Islet precursor cell (in vitro differentiated cells): ENCODE measurements at places on chromosomes 16 and 17.

DNA sequence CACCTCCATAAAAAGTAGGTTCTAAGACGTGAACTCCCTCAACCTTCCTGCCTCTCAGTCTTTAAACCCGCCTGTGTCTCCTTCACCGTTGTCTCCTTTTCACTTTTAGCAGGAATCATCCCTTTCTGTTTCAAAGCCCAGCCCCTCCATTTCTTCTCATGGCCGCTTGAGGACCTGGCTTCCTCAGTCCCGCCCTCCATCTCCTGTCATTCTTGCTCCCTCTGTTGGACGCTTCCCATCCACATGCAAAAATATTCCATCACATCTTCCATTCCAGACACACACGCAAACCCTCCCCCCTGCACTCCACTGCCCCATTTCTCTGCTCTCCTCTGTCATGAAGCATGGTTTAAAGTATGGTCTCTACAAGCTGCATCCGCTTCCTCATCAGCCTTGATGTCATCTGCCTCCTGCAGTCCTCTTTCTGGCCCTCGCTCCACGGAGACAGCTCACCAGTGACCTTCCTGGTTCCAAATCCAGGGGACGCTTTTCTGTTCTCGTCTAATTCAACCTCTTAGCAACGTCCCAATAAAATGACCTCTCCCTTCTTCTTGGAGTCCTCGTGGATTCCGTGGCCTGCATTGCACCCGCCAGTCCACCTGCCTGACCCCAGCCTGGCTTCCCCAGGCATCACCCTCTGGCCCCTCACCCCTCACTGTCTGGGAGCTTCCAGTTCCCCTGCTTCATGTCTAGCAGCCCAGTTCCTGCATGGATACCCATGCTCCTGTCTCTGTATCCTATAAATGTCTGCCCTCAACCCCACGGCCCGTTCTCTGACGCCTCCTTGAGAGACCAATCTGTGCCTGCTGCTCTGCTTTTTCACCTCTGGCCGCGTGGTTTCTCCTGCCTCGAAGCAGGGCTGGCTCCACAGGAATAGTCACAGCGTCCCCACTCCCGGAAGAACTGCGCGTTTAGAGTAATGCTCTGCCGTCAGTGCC is 26.2 kb downstream of the ANKRD40 start:
- DNase-seq = peak; percentile 84

GRCh38 chr16:50246299-50247122 is 19.8 kb upstream of the ADCY7 start:
- DNase-seq = peak; percentile 74

DNA sequence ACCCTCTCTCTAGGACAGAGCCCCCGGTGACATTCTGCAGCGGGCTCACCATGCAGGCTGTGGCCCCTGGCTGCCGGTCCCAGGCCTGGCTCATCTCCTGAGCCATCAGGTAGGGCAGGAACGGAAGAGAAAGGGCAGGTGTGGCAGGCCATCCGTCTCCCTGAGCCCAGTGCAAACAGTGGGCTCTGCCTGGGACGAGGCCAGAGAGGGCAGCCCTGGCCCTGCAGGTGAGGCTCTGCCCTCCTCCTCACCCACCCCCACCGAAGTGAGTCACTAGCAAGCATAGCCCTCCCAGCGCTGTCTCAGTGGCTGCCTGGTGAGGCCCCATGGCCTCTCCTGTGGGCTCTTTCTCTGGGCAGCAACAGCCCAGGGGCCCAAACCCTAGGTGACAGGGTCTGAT is 14.5 kb downstream of the OTOP3 start:
- no peak for DNase-seq

GRCh38 chr17:28118362-28118761 is 75.9 kb downstream of the NLK start:
- no peak for DNase-seq

- DNase-seq = no peak
These were observed 119.8 kb downstream of the PRKCA start for GRCh38 chr17:66422186-66422585.

GRCh38 chr16:58384437-58385055 is 7.7 kb upstream of the GINS3 start:
- no peak for DNase-seq

DNA sequence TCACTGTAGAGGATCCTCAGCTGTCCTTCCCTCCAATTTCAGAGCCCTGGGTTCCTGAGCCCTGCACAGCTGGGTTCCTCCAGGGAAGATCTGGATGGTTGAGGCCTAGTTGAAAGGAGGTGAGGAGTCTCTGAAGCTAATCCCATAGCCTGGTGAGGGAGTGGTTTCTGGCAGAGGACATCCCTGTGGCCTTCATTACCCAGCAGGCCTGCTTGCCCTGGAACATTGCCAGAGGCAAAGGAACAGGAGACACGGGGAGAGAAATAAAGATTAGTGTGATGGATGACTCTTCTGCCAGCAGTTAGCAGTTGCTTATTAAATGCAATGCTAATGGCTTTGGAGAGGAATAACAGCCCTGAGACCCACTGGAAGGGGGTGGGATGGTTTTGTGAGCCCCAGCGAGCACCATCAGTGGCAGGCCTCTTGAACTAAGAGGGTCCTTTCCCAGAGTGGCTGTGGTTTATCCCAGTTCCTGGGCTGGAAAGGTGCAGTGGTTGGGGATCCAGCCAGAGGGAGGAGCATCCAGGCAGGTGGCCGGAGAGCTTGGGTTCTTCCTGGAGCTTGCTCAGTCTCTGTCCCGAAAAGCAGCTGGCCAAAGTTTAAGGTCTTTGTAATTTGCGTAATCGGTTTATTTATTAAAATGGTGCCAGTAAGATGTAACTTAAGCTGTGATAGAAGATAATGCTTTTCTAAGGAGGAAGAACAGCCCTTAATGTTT is 209.7 kb downstream of the CCDC182 start:
- DNase-seq = peak; percentile 87

DNA sequence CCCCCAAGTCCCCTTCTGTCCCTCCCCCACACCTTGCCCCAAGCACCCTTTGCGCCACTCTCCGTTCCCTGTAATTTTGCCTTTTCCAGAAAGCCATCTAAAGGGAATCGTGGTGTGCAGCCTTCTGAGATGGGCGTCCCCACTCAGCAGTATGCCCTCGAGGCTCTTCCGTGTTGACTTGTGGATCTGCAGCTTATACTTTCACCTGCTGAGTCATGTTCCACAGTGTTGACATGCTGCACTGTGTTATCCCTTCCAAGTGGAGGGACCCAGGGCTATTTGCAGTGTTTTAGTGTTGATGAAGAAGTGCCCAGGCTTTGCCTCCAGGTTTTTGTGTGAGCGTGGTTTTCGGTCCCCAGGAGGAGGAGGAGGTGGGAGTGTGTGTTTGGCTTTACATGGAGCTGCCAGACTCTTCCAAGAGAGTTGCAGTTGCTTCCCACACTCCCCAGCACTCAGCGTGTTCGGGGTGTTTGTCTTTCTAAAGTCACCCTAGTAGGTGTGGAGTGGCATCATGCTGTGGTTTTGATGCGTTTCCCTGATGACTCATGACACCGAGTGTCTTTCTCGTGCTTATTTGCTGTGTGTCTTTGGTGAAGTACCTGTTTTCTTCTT is 32.1 kb upstream of the JPT2 start:
- DNase-seq = no peak

DNA sequence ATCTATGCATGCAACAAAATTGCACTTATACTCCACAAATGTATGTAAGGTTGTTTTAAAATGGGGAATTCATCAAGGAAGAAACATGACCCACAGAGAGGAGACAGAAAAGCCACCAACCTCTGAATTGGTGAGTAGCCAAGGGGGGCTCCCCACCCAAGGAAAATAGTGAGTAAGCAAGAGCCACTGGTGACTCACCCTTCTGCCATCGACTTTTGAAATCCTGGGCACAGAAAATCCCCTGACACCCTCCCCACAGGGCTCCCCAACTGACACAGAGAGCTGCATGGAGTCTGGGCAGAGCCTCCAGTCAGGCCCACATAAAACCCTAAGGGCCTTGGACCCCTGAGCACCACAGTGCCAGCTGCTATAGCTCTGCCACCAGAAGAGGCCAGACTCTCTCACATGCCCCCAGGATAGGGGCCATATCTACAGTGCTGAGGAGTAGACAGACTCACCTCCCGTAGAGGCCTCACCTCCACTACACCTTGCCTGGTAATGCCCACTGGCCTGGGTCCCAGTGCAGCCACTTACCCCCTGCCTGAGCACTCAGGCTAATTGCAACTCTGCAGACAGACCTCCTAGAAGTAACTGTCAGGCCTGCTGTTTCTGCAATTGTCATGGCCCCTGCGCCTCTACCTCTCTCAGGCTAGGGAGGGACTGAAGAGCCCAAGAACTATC is 244.7 kb upstream of the WSB1 start:
- no peak for DNase-seq

- DNase-seq = peak; percentile 52
These were observed 191.3 kb downstream of the NTN1 start for GRCh38 chr17:9212376-9213302.

DNA sequence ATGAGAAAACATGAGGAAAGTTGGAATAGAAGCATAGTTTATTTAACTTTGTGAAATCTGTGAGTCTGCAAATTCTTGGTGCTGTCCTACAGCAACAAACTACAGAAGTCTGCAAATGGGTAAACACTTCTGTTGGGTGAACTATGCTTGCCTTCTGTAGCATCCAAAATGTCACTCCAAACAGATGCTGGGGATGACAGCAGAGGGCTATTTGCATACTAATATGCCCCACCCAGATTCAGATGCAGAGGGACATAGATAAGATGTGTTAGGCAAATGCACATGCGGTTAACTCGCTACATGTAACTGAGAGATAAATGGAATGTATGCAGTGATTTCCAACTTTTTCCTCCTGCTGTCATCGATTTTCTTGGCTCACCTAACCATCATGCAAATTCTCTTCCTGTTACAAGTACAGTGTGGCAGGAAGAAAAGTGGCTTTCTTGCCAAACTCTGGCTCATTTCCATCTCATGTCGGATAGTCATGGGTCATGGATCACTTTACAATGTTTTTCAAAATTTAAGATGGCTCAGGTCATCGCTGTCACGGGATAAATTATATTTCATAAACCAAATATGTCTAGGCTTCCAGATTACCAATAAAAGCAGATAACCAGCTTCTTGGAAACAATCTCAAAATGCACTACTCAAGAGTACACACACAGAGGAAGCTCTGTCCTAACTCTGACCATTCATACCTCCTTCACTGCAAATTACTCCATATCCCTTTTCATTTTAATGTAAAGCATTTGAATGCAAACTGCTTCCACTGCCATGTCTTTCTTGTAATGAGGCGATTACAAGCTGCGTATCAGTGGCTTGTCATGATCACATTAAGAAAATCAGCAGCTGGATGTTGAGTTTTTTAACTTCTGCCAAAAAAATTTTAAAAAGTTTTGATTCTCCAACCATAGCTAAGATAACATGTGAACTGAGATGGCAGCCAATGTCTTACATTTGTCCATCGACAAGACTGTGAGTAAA is 47.7 kb downstream of the ADAMTS18 start:
- DNase-seq = no peak

GRCh38 chr17:80346498-80347275 is 68.3 kb upstream of the ENDOV start:
- no peak for DNase-seq

GRCh38 chr16:66304961-66305360 is 61.5 kb upstream of the CDH5 start:
- peak; percentile 21 for DNase-seq

- DNase-seq = no peak
These were observed 3.6 kb upstream of the TUBG2 start for GRCh38 chr17:42655528-42655927.

DNA sequence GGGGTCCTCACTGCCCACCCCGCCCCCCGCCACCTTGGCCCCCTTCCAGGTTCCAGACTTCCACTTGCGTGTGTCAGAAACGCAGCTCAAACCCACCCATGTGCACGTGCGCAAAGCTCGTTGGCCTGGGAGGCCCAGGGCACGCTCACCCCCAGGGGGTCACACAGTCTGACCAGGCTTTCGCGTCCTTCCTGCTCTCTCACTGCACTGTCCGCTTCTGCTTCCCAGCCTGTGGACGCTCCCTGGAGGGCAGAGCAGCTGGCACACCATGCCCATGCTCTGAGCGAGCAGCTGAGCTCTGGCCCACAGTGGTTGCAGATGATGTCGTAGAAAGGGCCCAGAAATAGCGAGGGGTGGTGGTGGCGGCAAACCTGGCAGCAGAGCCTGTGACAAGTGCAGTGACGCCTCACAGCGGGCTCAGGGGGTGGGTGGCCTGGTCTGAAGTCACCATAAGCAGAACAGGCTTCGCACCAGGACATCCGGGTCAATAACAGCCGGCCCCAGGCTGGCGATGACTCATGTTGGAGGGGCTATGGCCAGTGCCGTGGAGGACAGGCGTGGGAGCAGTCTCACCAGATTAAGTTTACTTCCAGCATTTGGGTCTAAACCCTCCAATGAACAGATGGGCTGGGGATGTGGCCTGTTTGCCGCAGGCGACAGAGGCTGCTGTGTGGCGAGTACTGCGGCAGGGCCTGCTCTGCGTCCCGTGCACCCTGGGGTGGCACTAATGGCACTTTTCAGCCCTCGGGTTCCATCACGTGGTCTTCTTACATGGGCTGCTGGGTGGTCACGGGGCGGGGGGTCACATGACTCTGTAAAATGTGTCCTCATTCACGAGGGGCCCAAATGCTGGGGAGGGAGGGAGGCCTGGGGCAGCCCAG is 49.0 kb downstream of the NT5M start:
- peak; percentile 97 for DNase-seq

DNA sequence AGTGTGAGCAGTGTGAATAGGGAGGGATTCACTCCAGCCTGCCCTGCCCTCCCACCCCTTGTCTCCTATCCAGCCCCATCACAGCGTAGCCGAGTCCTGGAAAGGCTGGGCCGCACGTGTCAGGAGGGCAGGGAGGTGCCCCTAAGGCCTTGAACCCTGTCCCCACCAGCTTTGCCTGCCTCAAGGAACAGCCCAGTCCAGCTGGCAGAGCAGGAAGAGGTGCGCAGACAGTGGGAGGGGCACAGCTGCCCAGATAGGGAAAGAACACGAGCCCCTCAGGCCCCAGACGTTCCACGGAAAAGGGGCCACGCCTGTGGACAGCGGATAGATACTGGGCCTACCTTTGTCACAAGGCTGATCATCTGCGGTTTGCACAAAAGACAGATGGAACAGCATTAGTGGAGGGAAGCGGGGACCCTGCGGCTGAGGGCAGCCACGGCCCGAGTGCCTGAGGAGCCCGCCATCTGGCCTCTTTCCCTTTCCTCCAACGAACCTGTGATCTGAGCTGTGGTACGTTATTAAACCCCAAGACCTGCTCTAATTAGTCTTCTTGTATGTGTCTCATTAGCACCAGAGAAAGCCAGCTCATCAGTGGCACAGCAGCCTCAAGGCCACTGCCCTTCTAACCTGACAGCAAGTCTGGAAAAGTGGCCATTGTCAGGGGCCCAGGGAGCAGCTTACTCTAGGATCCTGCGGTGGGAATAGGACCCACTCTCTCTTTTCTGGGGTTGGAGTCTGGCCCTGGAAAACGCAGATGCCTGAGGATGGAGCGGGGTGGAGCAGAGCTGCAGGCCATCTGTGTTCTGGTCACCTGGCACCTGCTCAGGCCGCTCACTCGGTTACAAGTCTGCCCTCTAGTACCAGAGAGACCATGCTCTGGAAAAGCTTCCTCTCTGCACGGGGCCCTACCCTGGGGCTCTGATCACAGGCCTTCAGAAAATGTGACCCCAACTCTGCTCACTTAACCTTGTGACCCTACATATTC is 16.3 kb downstream of the MPP3 start:
- DNase-seq = peak; percentile 46

- DNase-seq = no peak
These were observed 8.1 kb downstream of the CD300LG start for GRCh38 chr17:43855061-43855460.
